Cerebellar cortex (tissue), 1 donor: ENCODE measurements at places on chromosomes 5 and 9.

- DNase-seq: peak; percentile 76
Measured at GRCh38 chr5:134905246-134905996, 490 bp downstream of the PCBD2 start.

DNA sequence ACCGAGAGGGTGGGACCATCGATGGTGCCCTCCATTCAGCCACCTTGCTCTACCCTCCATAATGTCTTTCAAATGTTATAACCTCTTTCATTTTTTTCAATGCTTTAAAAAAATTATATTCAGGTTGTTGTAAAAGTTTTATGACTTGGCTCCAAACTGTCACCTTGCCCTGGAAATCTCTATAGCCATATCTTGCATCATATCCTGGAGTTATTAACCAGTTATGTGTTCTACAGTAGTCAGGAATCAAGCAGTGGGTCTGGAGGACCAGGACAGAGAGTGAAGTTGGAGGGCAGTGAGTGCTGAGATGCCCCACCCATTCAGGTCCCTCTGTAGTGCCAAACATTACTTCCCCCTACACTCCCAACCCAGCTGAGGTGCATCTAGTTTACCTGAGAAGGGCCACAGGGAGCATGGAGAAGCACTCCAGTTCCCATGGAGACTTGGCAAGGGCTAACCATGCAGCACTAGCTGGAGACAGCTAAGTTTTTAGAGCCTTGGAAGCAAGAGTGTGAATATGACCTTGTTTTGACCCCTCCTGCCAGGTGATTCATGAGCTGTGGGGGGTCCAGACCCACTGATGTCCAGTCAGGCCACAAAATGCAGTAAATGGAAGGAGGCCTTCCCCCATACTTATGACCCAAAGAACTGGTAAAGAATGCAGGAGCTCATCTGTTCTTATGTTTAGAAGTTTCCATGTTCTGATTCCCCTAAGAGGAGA is 5.5 kb downstream of the IFNA8 start:
- no peak for DNase-seq

- DNase-seq: no peak
Measured at GRCh38 chr5:115241881-115242642, 20.6 kb downstream of the PGGT1B start.

DNA sequence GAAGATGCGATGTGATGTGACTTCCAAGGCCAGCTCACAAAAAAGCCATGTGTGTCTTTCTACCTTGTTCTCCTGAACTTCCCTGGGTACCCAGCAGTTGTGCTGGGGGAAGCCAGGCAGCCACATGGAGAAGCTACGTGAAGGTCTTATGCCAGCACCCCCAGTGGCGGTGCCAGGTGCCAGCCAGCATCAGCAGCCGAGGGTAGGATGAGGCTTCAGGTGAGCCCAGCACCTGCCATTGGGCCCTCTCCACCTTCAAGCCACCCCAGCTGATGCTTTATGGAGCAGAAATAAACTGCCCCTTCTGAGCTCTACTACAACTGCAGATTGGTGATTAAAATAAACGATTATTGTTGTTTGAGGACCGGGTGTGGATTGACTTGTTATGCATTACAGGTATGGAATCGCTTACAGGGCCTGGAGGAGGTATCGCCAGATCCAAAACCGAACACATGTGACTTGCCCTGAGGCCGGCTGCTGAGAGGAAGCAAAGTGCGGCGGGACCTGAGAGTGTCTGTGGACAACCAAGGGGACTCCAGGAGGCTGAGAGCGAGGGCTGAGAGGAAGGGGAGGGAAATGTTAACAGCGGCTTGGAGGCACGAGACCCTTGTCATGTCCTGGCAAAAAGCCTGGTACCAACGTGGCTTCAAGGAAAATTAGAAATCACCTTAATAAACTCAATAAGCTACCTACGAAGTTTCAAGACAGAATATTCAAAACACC is 36.0 kb upstream of the OLFM1 start:
- DNase-seq: no peak
